Activated CD8-positive, alpha-beta memory T cell treated with anti-CD3 and anti-CD28 coated beads for 1 hour (primary cell): ENCODE measurements at places on chromosomes 1 and 21.
A peak's percentile ranks its signal among the peaks of the same experiment; 100 is the strongest.

GRCh38 chr1:57058652-57059501 is 93.1 kb upstream of the C8B start:
- no peak for DNase-seq

GRCh38 chr21:39555911-39556590 is 56.7 kb upstream of the B3GALT5 start:
- DNase-seq = no peak

- DNase-seq = no peak
Observed at GRCh38 chr1:29361686-29362085, 125.4 kb downstream of the PTPRU start.

- DNase-seq = no peak
Observed at GRCh38 chr1:103283841-103284669, 175.7 kb upstream of the COL11A1 start.

DNA sequence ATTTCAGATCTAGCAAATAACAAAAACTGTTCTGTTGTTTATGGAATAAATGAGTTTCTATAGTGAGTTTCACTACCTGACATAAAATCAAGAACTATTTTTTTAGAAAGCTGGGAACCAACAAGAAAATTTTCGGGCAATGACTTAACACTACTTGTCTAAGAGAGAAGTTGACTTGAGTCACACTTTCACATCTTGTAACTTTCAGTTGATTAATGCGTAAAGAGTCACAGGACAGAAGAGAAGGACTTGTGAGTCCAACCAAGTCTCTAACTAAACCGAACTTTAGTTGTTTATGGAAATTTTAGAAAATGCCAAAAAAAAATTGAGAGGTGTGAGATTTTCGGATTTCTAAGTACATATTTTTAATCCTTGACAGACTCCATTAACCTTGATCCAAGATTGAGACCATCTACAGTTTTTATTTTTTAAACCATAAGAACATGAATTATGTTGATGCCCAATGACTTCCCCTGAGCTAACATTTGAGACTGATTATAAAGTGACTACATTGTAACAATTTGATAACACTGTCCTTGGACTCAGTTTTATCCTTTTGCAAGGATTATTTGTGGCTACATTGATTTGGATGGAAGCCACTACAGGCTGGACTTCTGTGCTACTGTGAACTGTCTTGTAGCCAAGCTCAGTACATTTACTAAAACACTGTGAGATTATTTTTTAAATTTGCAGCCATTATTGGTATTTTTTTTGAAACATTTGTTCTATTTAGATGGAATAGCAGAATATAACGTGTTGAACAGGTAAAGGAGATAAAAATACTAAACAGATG is 284.0 kb downstream of the PTPRC start:
- DNase-seq = no peak

GRCh38 chr1:208437401-208437800 is 193.2 kb upstream of the PLXNA2 start:
- DNase-seq = no peak

- no peak for DNase-seq
Observed at GRCh38 chr1:156546267-156546666, 26.1 kb downstream of the IQGAP3 start.

- DNase-seq = no peak
Observed at GRCh38 chr1:11204396-11205190, 15.4 kb downstream of the ANGPTL7 start.

- no peak for DNase-seq
Observed at GRCh38 chr1:208767816-208768215, 523.6 kb upstream of the PLXNA2 start.

GRCh38 chr1:167683226-167683625 is 38.6 kb upstream of the MPZL1 start:
- DNase-seq = no peak

DNA sequence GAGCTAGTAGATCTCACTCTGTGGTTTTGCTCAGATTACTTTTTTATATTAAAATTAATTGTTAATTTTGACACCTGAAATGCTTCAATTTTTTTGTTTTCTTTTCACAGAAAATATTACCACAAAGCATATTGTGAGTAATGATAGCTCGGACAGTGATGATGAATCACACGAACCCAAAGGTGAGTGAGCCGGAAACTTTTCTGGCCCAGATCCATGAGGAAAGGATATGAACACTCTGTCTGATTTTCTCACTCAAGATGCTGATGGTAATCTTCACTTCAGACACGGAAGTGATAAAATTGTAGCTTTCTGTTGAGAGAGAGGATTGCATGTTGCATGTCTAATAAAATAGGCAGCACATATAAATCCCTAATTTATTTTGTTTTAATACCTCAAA is 121.8 kb downstream of the PLA2G4A start:
- DNase-seq = no peak

GRCh38 chr1:151024540-151025146 is 11.7 kb upstream of the BNIPL start:
- peak; percentile 80 for DNase-seq

GRCh38 chr1:200729863-200730262 is 8.8 kb upstream of the CAMSAP2 start:
- no peak for DNase-seq

DNA sequence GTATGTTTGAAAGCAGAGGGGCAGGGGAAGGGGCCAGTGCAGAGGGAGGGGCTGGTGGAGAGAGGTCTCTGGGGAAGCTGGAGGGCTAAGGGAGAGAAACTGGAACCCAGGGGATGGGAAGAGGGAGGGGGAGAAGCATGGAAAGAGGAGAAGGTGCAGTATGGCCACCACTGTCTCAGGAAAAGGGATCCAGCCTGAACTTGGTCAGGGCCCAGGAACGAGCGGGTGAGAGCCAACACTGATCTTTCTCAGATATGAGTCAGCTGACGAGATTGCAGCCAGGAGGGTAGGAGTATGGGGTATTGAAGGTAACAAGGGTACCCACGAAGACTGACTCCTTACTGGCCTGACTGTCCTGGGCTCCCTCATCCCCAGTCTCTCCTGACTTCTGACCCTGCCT is 18.0 kb downstream of the TIE1 start:
- DNase-seq = no peak

- DNase-seq = no peak
Observed at GRCh38 chr1:103457886-103458455, 67.5 kb upstream of the RNPC3 start.

DNA sequence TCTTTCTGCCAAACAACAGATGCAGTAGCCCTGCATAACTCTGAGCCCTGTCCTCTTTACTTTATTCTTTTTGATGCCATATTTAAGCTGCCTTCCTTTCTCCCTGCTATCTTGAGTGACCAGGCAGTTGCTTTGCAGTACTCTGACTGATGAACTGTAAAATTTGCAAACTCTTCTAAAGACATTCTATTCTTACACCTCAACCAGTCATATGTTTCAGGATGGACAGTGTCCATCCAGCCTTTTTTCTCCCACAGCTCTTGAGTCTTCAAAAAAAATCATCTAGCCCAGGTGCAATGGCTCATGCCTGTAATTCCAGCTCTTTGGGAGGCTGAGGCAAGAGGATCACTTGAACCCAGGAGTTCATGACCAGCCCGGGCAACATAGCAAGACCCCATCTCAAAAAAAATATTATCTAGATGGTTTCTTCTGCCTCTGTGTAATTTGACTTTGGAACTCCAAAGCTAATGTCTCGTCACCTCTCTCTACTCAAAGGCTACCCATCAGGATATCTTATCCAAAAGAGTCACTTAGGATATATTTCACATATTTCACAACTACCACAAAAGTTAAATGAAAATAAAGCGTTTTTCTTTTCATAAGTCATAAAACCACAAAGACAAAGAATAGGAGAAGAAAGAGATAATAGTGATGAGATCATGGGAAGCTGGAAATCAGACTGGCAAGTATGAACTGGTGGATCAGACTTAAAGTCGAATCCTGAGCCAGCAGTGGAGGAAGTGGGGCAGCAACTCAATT is 54.6 kb upstream of the IPO9 start:
- DNase-seq = no peak
